ENCODE measurements at places on chromosomes 13 and 19. TPM values are rescaled to one million over a fixed set of nuclear protein-coding genes. Genes with fewer than 3 reads are reported as not detected.

DNA sequence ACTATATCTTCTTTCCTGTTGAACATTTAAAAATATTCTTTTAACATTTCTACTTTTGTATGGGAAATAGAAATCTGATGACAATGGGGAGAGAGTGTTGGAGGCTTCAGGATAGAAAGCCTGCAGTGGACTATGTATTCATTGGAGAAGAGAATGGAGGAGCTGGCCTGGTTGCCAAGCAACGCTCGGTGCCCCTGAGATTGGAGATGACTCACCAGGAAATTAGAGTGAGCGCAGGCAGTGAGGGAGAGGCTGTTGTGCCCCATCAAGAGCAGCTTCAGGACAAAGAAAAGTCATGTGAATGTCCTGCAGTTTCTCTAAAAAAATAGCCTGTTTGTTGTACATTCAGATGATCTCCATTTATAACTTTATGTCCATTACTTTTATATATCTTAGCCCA is 48.7 kb upstream of the ZNF835 start:
- H3K27ac ChIP-seq = no peak overlapping the region
- no peaks in the 10 kb centered on the region for H3K36me3 ChIP-seq
- DNase-seq = no peak
- no peaks in the 10 kb centered on the region for H3K27me3 ChIP-seq
- H3K4me1 ChIP-seq = no peaks in the 10 kb centered on the region

- H3K4me1 ChIP-seq = no peaks in the 10 kb centered on the region
- no peak overlapping the region for H3K4me3 ChIP-seq
- H3K36me3 ChIP-seq = no peaks in the 10 kb centered on the region
- no peak for DNase-seq
These were observed 205.1 kb upstream of the SOX1 start for GRCh38 chr13:111861766-111862366.

- no peaks in the 10 kb centered on the region for H3K27me3 ChIP-seq
- H3K4me1 ChIP-seq = no peaks in the 10 kb centered on the region
- no peak overlapping the region for H3K27ac ChIP-seq
- no peaks in the 10 kb centered on the region for H3K36me3 ChIP-seq
These were observed 32.6 kb upstream of the ZSCAN5A start for GRCh38 chr19:56347163-56347778.

GRCh38 chr13:95955255-95955654 is 97.9 kb downstream of the UGGT2 start:
- no peak overlapping the region for H3K27ac ChIP-seq
- no peaks in the 10 kb centered on the region for H3K36me3 ChIP-seq
- no peak overlapping the region for H3K4me3 ChIP-seq
- H3K27me3 ChIP-seq = no peaks in the 10 kb centered on the region

- no peak overlapping the region for H3K4me3 ChIP-seq
- H3K27me3 ChIP-seq = peaks cover 94% of the 10 kb centered on the region
- peaks cover 17% of the 10 kb centered on the region for H3K4me1 ChIP-seq
- no peak overlapping the region for H3K27ac ChIP-seq
- no peak for DNase-seq
These were observed 5.7 kb downstream of the SHISA7 start for GRCh38 chr19:55437410-55437809.

GRCh38 chr13:19643652-19644051 is 10.2 kb downstream of the MPHOSPH8 start:
- no peak for DNase-seq
- H3K27me3 ChIP-seq = no peaks in the 10 kb centered on the region
- peaks cover 25% of the 10 kb centered on the region for H3K36me3 ChIP-seq
- no peak overlapping the region for H3K4me3 ChIP-seq

- H3K27me3 ChIP-seq = no peaks in the 10 kb centered on the region
- no peak for DNase-seq
- H3K27ac ChIP-seq = no peak overlapping the region
- no peak overlapping the region for H3K4me3 ChIP-seq
- peaks cover 7% of the 10 kb centered on the region for H3K4me1 ChIP-seq
These were observed 172.2 kb downstream of the DNAJC15 start for GRCh38 chr13:43195551-43195950.

GRCh38 chr13:86684402-86684801 is 885.2 kb upstream of the SLITRK6 start:
- no peaks in the 10 kb centered on the region for H3K4me1 ChIP-seq
- no peak for DNase-seq
- no peak overlapping the region for H3K4me3 ChIP-seq
- H3K27ac ChIP-seq = no peak overlapping the region
- no peaks in the 10 kb centered on the region for H3K36me3 ChIP-seq
- H3K27me3 ChIP-seq = no peaks in the 10 kb centered on the region

DNA sequence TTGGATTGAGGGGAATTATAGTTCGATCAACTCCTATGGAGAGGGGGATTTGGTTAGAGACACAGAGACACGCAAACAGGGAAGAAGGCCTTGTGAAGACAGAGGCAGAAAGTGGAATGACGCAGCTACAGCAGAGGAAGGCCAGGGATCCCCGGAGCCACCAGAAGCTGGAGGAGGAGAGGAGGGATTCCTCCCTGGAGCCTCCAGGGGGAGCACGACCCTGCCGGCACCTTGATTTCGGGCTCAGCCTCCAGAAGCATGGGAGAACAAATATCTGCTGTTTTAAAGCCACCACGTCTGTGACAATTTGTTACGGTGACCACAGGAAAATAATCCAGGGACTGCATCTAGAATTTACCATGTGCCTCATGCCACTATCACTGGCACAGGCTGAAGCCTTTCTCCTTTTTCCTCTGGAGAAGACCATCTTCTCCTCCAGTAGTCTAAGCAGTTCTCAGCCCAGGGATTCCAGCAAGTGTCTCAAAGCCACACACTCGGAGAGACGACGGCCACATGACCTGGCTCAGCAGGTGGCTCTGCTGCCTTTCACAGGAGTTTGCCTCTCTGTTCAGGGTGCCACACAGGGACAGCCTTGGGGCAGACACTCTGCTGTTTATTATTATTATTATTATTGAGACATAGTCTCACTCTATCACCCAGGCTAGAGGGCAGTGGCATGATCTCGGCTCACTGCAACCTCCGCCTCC is 39.9 kb upstream of the CCNE1 start:
- no peak overlapping the region for H3K4me3 ChIP-seq
- H3K27me3 ChIP-seq = no peaks in the 10 kb centered on the region
- H3K27ac ChIP-seq = no peak overlapping the region
- DNase-seq = peak; percentile 19
- no peaks in the 10 kb centered on the region for H3K36me3 ChIP-seq

The FSD1 gene
- 4.3 TPM for total RNA-seq

DNA sequence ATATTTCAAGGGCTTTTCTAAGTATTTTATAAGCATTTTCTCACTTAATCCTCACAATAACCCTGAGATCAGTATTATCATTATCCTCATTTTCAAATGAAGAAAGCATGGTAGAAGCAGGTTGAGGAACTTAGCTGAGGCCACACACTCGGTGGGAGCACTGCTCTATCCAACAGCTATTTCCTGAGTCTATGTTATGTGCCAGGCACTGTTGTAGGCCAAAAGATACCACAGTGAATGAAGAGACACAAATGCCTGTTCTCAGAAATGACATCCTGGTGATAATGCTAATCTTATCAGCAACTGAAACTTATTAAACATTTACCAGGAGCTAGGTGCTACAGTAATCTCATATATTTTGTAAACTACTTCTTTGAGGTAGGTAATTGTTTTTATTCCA is 553.9 kb upstream of the ARGLU1 start:
- no peak overlapping the region for H3K27ac ChIP-seq
- H3K4me3 ChIP-seq = no peak overlapping the region
- no peaks in the 10 kb centered on the region for H3K36me3 ChIP-seq
- DNase-seq = no peak
- no peaks in the 10 kb centered on the region for H3K4me1 ChIP-seq
- no peaks in the 10 kb centered on the region for H3K27me3 ChIP-seq

GRCh38 chr13:84487752-84488151 is 605.5 kb upstream of the SLITRK1 start:
- no peaks in the 10 kb centered on the region for H3K4me1 ChIP-seq
- no peak overlapping the region for H3K27ac ChIP-seq
- no peaks in the 10 kb centered on the region for H3K36me3 ChIP-seq
- no peak overlapping the region for H3K4me3 ChIP-seq
- no peaks in the 10 kb centered on the region for H3K27me3 ChIP-seq

- peak overlapping the region; percentile 85 for H3K4me3 ChIP-seq
- no peaks in the 10 kb centered on the region for H3K27me3 ChIP-seq
- H3K4me1 ChIP-seq = no peaks in the 10 kb centered on the region
- H3K27ac ChIP-seq = no peak overlapping the region
- H3K36me3 ChIP-seq = no peaks in the 10 kb centered on the region
These were observed 3.8 kb downstream of the UBL3 start for GRCh38 chr13:29846475-29847256.

DNA sequence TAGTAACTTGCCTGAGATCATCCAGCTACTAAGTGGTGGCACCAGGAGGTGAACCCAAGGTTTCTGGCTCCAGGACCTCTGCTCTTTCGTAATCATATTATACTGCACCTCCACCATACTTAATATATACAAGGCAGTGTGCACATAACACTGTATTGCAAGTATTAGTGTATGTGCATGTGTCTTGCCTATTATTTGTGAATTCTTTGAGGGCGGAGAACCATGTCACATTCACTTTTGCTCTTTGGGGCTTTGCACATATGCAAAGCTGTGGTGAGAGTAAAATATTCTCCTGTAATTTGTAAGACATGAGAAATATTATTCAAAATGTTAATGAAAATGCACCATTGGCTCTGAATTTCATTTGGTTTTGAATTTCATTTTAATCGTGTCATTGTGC is 78.6 kb downstream of the DGKH start:
- no peaks in the 10 kb centered on the region for H3K27me3 ChIP-seq
- H3K27ac ChIP-seq = no peak overlapping the region
- no peak overlapping the region for H3K4me3 ChIP-seq
- H3K36me3 ChIP-seq = peaks cover 28% of the 10 kb centered on the region

- no peak overlapping the region for H3K27ac ChIP-seq
- DNase-seq = peak; percentile 55
- no peaks in the 10 kb centered on the region for H3K36me3 ChIP-seq
- no peaks in the 10 kb centered on the region for H3K4me1 ChIP-seq
- H3K4me3 ChIP-seq = no peak overlapping the region
These were observed 6.5 kb upstream of the HSD17B14 start for GRCh38 chr19:48842789-48843162.

DNA sequence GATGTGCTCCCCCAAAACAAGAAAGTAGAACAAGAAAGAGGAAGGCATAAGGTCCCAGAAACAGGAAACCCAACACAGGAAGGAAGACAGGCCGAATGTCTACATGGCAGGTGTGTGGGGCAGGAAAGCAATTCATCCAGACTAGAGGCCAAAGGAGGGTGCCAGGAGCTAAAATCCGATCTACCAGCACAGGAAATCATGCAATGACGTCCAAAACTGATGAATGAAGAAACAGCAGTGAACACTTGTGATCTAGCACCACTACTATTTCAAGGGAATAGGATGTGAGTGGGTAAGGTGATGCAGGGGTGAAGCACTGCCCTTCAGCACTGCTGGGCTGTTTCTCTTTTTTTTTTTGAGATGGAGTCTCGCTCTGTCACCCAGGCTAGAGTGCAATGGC is 59.1 kb downstream of the DOCK9 start:
- peaks cover 28% of the 10 kb centered on the region for H3K36me3 ChIP-seq
- no peak overlapping the region for H3K27ac ChIP-seq
- no peak overlapping the region for H3K4me3 ChIP-seq
- peaks cover 24% of the 10 kb centered on the region for H3K4me1 ChIP-seq

Measured in thymus (tissue), 14 donors.